ENCODE measurements at places on chromosomes 12 and 14. TPM values are rescaled to one million over a fixed set of nuclear protein-coding genes. Genes with fewer than 3 reads are reported as not detected.

The IFI27 gene
- 417 TPM for polyA plus RNA-seq

The IFNG-AS1 gene
- not detected for polyA plus RNA-seq

The SVOP gene
- 0.13 TPM for polyA plus RNA-seq

The TPPP2 gene
- not detected for polyA plus RNA-seq

The SLC25A47 gene
- polyA plus RNA-seq = 0.08 TPM

The SLC17A8 gene
- polyA plus RNA-seq = 0.05 TPM

The RAD9B gene
- polyA plus RNA-seq = 0.51 TPM

GRCh38 chr12:123931686-123932321 lies 40.8 kb downstream of the CCDC92 start:
- no peak for DNase-seq

DNA sequence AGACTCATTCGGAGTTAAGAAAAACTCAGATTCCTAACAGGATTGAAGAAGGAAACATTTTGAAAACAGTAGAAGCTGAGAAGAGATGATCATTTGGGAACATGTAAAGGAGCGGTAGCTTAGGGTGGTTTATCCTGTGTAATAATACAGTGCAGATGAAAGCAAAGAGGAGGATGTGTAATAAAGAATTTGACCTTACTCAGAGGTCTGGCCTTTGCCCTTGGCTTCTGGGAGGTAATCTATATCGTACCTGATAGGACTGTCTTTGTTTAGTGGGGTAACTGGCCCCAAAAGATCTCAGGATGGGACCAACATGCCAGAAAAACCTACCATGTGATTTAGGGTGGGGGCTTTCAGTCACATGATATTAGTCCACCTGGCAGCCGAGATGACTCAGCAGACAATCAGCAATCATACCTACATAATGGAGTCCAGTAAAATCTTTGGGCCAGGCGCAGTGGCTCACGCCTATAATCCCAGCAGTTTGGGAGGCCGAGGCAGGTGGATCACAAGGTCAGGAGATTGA lies 23.3 kb upstream of the KLHL42 start:
- no peak for DNase-seq

GRCh38 chr12:26963413-26963812 lies 25.1 kb downstream of the FGFR1OP2 start:
- DNase-seq = no peak

- no peak for DNase-seq
Measured at GRCh38 chr12:123910761-123911193, 61.9 kb downstream of the CCDC92 start.

GRCh38 chr12:80861641-80862378 lies 75.9 kb downstream of the LIN7A start:
- no peak for DNase-seq

- DNase-seq = no peak
Measured at GRCh38 chr14:103472939-103473338, 49.7 kb downstream of the CKB start.

DNA sequence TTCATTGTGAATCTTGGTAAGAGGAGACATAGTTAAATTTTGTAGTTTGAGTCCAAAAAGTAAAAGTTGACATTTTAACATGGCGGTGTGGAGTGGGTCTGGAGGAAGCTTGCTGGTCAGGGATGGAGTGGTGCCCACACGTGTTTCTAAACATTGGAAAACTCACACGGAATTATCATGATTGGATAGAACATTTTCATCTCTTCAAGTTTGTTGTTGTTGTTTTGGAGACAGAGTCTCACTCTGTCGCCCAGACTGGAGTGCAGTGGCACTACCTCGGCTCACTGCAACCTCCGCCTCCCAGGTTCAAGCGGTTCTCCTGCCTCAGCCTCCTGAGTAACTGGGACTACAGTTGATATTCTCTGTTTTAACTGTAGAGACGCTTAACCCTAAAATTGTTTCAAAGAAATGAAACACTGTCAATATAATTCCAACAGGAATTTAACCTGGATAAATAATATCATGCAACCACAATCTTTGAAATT lies 502 bp upstream of the MBIP start:
- DNase-seq = no peak

DNA sequence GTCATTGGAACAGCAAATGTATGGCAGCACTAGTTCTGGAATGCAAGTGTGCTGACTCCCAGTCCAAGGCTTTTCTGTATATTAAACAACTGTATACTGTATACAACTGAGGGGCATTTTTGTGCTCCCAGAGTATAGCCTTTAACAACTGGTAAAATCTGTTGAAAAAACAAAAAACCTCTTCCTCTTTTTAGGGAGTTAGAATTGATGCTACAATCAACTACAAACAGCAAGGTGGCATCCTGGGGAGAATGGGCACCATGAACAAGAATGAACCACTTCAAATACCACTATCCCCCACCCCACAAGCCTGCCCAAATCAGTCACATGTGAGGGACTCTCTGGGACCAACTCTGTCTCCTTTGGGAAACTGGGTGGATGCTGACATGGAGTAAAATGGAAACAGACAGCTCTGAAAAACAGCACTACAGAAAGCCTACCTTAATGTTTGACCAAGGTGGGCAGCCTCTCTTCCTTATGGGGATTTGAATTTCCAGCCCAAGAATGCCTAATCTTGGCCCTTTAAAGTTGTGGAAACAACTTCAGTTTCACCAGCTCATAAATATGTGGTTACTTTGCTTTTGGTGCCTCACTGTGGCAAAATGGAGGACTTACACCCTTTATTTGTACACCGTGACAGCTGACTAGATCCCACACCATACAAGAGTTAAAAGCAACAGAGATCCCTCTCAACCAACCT lies 7.5 kb downstream of the VTI1B start:
- DNase-seq = no peak

DNA sequence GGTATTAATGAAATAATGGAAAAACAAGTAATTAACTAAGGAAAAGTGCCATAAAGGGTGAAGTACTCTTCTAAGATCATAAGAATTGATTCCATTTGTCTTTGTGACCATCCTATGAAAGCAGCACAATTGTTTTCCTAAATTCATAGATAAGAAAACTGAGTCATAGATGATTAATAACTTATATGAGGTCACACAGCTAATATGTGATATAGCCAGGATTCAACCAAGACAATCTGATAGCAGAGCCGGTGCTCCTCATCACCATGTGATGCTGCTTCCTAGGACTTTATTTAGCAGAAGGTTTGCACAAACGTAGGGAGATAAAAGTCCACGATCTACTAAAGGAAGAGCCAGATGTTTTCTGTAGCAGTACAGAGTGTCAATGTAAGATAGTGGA lies 181.5 kb upstream of the SYT1 start:
- no peak for DNase-seq

GRCh38 chr14:59832653-59833294 lies 37.8 kb downstream of the RTN1 start:
- DNase-seq = no peak

DNA sequence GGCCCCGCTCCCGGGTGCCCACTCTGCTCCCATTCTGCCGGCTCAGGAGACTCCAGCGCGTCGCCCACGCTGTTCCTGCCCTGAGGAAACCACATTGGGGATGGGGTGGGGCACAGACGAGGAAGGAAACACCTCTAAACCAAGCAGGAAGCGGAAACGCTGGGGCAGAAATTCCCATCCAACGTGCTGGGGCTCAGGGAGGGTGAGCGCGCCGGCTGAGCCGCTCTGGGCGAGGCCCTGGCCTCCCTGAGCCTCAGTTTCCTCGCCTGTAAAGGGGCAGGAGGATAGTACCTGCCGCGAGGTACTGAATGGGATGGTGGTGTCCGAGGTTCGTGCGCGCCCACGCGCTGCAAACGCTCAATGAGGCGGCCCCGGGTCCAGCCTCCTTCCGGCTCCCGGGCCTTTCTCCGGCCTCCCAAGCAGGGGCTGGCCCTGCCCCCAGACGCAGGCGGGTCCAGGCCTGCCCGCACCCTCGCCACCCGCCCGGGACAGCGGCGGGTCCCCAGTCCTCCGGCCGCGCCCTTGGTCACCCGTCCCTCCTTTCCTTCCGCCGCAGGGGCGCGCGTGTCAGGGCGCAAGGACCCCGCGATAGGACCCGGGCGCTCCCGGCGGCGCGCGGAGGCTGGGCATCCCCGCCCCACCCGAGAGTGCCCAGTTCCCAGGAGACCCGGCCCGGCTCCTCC lies 673 bp downstream of the BEGAIN start:
- no peak for DNase-seq

DNA sequence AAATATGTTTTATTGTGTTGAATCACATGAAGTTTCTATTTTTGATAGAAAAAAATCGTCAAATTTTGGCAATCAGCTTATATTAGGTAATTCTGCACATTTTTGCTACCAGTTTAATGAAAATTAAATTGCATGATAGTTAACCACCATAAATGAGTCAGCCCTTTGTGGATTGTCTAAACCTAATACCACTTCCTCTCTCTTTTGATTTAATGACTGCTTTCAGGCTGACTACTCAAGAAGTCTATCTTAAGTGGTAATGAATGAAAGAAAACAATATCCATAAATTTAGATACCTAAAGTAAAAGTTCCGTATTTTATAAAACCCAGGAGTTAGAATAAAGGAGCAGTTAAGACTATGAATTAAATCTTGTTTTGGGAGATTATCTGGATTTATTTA lies 450.5 kb downstream of the TMEM117 start:
- DNase-seq = no peak

DNA sequence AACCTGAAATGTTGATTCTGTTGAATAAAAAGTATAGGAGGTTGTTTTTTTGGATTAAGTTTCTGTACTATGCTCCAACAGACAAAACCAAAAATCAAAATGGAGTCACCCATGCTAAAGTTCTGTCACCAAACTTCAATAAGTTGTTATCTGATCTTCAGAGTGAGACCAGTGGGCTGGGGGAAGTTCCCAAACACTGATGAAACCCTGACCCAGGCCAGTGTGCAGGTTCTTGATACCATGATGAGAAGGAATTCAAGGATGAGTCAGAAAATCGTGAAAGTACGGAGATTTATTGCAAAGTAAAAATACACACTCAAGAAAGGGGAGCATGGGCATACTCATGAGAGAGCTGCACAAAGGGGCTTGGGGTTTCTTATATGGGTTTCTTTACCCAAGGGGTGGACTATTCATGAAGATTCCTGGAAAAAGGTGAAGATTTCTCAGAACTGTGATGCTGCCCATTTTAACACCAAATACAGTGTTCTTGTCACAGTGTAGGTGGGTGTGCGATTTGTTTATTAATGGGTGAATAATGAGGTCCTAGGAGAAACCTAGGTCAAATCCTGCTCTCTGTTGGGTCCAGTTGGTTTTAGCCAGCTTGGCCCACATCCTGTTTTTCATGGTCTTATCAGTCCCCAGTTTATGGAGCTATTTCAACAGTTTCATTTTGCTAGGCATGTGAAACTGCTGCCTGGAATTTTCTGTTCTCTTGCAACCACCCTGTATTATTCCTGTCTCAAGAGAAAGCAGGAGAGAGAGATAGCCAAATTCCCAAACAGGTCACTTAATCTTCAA lies 27.5 kb upstream of the DENND5B start:
- DNase-seq = no peak

GRCh38 chr12:12201274-12201758 lies 65.5 kb downstream of the LRP6 start:
- DNase-seq = no peak

All from urinary bladder (tissue), 4 donors.